DMS79 treated with DMSO at 0.1 percent for 48 hours (cell line): ENCODE measurements at places on chromosomes 6 and 20.
A peak's percentile ranks its signal among the peaks of the same experiment; 100 is the strongest.

GRCh38 chr6:89792881-89793280 is 26.7 kb downstream of the MDN1 start:
- DNase-seq, result no peak

DNA sequence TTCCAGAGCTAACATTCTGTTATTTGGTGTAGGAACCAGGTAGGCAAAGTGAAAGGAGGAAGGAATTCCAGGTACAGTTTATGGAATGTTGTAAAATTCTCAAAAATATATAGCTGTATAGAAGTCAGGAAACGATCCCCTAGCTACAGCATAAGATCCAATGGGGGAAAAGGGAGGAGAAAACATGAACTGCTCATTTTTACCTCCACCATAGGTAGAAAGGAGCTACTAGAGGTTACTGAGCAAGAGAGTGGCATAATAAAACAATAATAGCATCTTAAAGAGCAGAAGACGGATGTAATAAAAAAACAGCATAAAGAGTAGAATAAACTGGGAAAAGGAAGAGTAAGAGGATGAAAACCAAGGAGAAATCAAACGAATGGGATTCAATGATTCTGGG is 26.9 kb downstream of the EPB41L2 start:
- no peak for DNase-seq

DNA sequence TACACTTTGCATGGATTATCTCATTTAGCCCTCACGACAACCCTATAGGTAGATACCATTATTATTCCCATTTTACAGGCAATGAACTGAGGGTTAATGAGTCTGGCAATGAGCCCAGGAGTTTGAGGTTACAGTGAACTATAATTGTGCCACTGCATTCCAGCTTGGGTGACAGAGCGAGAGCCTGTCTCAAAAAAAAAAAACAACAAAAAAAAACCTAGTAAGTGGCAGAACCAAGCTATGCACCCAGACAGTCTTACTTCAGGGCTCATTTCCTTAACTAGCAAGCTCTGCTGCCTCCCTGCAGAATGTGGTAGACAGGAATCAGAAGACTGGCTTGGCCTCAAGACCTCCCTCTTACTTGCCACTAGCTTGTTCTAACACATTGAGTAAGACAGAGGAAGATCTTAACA is 71.9 kb upstream of the RREB1 start:
- no peak for DNase-seq

DNA sequence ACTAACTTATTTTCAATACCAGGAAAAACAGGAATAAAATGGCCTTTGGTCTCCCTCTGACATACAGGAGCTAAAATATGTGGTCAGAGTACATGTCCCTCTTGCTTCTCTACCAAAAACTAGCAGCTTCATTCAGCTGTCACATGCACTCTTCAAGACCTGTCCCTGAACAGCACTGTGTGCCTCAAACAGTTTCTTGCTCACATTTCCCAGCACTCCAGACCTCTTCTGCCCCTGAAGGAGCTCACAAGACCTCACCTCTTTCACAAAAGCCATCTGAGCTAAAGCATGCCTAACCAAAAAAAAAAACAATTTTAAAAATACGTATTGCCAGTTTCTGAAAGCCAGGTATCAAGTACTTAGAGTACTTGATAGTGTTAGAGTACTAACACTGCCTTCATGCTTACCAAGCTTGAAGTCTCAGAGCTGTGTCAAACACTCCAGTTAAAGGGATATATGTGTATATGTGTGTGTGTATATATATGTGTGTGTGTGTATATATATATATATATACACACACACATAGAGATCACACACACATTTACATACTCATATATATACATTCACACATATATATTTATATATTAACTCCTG is 148.3 kb upstream of the POU3F2 start:
- peak; percentile 26 for DNase-seq

DNA sequence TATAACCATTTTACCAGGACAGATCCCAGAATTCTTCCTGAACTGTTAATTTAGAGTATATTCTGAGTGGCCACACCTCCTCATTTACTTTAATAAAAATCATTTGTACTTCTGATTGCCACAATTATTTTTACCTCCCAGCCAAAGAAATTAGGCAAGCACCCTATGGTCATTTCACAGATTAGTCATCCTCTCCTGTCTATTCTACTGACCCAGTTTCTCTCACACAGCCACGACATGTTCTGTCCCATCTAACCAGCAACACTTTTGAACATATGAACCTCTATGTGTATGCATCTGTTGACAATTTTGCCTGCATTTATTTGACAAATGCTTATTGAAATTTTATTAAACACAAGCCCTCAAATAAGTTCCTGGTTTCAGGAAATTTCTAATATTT is 202.6 kb upstream of the STXBP5 start:
- DNase-seq, result no peak

GRCh38 chr20:41655962-41656618 is 37.9 kb upstream of the CHD6 start:
- DNase-seq, result no peak

DNA sequence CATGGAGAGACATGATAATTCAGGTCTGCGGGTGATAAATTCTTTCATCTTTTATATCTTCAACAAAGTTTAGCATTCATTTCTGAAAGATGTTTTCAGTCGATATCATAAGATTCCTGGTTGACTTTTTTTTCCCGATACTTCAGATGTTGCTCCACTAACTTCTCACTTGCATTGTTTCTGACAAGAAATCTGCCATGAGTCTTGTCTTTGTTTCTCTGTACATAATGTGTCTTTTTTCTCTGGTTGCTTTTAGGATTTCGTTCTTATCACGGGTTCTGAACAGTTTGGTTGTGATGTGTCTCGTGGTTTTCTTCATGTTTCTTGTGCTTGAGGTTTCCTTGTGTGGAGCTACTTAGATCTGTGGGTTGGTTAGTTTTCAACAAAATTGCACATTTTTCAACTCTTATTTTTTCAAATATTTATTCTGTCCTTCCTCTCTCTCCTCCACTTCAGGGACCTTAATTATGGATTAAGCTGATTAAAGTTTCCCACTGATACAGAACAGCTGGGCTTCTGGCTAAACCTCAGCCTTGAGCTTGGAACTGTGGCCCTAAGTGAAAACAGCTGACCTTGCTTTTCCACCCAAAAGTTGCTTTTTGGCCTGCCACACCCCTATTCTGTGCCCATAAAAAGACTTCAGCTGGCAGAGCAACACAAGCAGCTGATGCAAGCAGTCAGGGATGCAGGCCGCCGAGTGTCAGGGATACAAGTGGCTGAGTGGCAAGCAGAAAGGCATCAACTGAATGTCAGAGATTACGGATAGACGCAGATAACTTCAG is 97.9 kb upstream of the SNX9 start:
- DNase-seq, result no peak

- no peak for DNase-seq
Measured at GRCh38 chr6:43495409-43495941, 14.7 kb downstream of the LRRC73 start.

DNA sequence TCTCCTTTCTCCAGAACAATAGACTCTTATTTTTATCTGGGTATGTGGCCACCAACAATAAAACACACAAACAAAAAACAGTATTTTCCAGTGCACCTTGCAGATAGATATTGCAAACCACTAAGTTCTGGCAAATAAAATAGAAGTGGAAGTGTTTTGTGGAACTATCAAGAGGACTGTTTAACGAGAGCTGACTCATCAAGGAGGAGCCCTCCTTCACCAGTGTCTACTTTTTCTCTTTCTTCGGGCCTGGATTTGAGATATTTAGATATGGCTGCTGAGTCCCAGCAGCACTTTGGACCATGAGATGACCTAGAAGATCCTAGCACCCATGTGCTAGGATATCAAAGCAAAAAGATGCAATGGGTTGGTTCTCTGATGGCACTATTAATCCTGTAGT is 154.7 kb downstream of the AIG1 start:
- no peak for DNase-seq

- DNase-seq, result no peak
Measured at GRCh38 chr6:125246566-125246965, 55.2 kb downstream of the HDDC2 start.
